ENCODE measurements at places on chromosomes 11 and 22.

- DNase-seq, result no peak
Measured at GRCh38 chr11:20017320-20017719, 143.0 kb downstream of the DBX1 start.

DNA sequence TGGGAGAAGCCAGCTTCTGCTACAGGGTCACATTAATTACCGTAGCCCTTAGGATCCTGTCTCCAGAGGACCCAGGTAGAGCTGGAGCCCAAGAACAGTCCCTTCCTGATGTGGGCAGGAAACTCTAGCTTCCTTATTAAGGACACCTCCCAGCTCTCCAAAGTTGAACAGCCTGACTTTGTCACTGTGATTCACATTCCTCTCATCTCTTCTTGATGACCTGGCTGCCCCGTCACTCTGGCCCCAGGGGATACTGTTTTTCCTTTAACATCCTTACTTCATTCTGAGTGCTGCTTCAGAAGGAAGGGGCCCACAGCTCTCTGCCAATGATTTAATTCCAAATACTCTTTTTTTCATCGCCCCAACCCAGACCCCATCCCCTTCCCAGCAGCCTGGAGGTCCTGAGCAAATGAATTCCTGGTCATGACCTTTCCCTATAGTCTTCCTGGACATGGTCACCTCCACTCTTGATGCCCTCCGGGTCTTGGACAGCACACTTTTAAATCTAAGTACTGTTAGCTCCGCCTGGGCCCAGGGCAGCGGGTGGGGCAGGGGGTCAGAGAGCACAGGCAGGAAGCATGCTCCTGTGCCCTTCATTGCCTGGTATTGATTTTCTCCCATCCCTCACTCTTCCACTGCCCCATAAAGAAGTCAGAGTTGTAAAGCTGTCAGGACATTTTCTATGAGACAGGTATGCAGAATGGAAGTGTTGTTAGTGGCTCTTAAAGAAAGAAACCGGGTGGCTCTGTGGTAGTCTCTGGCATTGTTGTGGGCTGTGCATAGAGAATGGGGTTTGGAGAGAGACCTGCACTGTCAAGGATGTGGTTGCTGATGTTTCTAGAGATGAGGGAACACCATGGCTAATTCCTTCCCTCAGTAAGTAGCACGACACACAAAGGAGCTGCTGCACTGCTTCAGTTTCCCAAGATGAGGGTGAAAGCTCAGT, 22.3 kb upstream of the SPON1 start:
- DNase-seq, result no peak

DNA sequence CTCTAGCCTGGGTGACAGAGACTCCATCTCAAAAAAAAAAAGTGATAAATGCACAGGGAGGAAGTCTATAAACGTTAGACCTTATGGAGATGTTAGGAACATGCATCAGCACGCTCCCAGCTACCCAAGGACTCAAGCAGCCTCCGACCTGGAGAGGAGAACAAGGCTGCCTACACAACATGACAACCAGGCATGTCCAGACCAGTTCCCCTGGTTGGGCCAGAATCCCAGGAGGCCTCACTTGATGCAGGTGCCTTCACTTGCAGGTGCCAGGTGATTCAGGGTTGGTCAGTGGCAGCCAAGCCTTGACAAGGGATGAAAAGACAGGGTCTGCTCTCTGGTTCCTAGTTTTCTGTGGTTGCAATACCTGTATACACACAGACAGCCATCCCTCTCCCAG, 5.9 kb downstream of the RANGAP1 start:
- no peak for DNase-seq

DNA sequence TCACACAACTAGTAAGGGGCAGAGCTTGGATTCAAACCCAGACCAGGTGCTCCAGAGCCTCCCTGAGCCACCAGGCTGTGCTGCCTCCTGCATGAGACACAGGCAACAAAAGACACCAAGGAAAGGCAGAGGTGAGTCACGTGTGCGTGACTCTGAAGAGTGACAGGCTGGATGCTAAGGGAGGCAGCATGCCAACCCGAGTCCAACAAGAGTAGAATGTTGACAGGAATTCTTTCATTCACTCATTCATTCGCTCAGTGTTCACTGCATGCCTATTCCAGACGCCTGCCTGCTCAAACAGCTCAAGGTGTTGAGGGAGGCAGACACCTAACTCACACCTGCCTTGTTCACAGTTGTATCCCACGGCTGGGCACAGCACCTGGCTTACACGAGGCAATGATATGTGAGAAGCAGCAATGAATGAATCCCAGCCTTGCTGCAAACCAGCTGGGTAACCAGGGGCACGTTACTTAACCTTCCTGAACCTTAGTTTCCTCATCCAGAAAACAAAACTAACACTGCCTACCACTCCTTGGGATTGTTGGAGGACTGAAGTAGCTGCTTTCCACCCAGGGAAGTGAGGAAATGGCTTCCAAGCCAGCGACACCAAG, 73.8 kb upstream of the ARFGAP3 start:
- DNase-seq, result no peak

GRCh38 chr11:45104790-45105084, 41.7 kb upstream of the PRDM11 start:
- DNase-seq, result no peak

DNA sequence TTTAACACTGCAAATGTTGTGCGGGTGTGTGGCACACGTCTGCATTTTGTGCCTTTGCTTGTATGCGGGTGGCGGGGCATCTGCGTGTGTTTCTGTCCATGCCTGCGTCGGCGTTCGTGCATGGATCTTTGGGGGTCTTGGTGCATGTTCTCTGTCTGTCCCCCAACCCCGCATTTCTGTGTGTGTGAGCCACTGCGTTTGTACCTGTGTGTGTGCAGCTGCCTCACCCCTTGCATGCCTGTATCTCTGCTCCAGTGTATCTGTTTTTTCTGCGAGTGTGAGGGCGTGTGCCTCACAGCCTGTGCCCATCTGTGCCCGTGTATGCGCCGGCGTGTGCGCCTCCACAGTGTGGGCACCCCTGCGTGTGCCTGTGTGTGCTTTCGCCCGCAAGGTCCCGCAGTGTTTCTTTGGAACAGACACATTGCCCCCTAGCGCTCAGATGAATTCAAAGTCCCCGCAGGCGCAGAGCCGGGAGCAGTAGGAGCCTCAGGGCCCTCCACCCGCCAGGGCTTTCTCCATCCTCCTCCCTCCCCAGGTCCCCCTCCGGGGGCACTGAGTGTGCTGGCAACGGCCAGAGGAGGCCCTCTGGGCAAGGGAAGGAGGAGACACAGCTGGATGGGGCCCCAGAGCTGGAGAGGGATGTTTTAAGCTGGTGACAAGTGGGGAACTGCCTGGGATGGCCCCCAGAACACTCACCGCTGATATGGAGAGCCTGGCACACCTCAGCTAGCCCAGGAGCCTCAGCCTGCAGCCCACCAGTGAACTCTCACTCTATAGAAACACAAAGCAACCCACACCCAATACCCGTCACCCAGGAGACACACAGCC, 3.1 kb upstream of the MN1 start:
- peak; percentile 67 for DNase-seq
